ENCODE measurements at places on chromosomes 7 and 10. TPM values are rescaled to one million over a fixed set of nuclear protein-coding genes. Genes with fewer than 3 reads are reported as not detected.

- H3K4me3 ChIP-seq, result no peak overlapping the region
- H3K36me3 ChIP-seq, result no peaks in the 10 kb centered on the region
- DNase-seq, result peak; percentile 9
- H3K27ac ChIP-seq, result no peak overlapping the region
- H3K27me3 ChIP-seq, result no peaks in the 10 kb centered on the region
These were observed 180.3 kb downstream of the ELFN1 start for GRCh38 chr7:1850111-1850975.

GRCh38 chr10:4763960-4764428, 62.0 kb upstream of the AKR1E2 start:
- H3K4me3 ChIP-seq, result no peak overlapping the region
- DNase-seq, result no peak
- H3K27me3 ChIP-seq, result no peaks in the 10 kb centered on the region
- peaks cover 28% of the 10 kb centered on the region for H3K4me1 ChIP-seq
- no peak overlapping the region for H3K27ac ChIP-seq

GRCh38 chr7:20019757-20020432, 197.3 kb downstream of the MACC1 start:
- no peaks in the 10 kb centered on the region for H3K36me3 ChIP-seq
- H3K27me3 ChIP-seq, result no peaks in the 10 kb centered on the region
- H3K27ac ChIP-seq, result no peak overlapping the region
- no peaks in the 10 kb centered on the region for H3K4me1 ChIP-seq
- H3K4me3 ChIP-seq, result no peak overlapping the region

Gene SEC61A2
- total RNA-seq, result 6.9 TPM

Gene C10orf90
- total RNA-seq, result not detected

DNA sequence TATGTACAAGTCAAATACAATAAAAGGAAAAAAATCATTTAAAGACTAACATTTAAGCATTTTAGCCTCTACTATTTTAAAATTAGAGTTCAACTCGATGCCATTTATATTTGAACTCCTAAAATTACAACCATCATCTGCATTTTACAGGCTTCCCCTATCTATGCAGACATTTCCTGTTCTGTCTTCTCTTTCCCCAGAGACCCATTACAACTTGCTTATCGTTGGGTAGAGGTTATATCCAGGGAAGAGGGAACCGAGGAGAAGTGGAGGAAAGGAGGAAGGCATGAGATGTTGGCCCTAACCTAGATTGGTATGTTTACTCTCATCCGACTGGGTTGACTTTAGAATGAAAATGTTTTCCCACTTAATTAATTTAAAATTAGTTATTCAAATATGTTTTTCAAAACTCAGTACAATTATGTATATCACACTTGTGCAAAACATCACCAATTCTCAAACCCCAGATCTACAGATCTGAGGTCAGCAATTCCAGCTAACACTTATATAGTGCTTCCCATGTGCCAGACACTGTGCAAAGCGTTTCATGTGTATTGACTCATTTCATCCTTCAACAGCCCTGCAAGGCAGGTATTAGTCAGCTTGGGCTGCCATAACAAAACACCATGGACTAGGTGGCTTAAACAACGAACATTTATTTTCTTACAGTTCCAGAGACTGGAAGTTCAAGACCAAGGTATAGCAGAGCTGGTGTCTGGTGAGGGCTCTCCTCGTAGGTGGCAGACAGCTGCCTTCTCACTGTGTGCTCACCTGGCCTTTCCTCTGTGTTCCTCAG, 27.3 kb upstream of the HERPUD2 start:
- H3K27me3 ChIP-seq, result no peaks in the 10 kb centered on the region
- H3K36me3 ChIP-seq, result no peaks in the 10 kb centered on the region
- no peak overlapping the region for H3K27ac ChIP-seq
- DNase-seq, result no peak
